Right renal pelvis (tissue), 4 donors: ENCODE measurements at places on chromosomes 4 and X. TPM values are rescaled to one million over a fixed set of nuclear protein-coding genes. Genes with fewer than 3 reads are reported as not detected.

SYTL4 gene
- 22.6 TPM for polyA plus RNA-seq

DNA sequence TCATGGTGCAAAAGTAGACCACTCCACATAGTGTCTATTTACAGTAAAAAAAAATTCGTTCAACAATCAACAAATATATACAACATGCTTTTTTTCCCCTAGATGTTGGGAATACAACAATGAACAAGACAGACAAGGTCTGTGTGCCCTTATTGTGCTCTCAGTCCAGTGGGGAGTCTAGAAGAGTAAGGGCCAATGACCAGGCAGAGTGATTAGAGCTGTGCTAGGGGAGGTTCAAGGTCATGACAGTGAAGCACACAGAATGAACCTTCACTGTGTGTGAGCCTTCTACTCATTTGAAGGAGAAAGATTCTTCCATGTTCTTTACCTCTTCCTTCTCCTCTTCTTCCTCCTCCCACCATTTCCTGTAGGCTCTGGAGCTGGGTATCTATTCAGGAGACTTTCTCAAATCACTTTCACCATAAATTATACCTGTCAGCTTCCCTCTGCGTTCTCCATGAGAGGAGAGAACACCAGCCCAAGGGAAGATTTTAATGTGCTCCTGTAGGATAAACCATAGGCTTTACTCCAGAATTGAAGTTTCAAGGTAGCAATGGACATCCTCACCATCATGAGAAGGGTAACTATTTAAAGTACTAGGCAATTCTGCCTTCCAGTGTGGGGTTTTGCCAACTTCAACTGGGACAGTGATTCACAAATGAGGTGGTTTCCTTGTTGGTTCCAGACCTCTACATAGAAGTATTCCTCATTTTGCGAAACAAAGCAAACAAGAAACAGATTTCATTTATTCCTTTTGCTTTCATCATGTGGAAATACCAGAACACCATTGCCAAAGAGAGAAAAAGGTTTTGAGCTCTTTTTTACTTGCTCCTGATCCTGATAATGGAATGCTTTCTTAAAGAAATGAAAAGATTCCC is 246.9 kb upstream of the GPC4 start:
- no peak for DNase-seq

SPACA5 gene
- 0.26 TPM for polyA plus RNA-seq

GRCh38 chr4:59973492-59973891 is 1226.6 kb upstream of the ADGRL3 start:
- DNase-seq: no peak

TRAPPC11 gene
- 40.4 TPM for polyA plus RNA-seq

DNA sequence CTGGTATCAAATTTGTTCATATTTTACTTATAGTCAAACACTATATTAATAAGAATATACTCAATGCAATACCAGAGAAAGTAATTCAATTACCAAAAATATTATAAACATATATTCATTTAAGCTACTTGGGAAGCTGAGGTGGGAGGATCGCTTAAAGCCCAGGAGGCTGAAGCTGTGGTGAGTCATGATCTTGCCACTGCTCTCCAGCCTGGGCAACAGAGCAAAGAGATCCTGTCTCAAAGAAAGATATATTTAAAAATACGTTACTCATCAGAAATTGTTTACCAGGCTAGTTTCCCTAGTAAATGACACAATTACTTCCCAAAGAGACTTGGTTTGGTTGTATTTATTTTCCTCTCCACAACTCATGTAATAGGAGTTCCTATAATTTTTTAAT is 433.6 kb downstream of the GASK1B start:
- DNase-seq: no peak

GRCh38 chrX:103954259-103954658 is 8.2 kb upstream of the TMSB15B start:
- DNase-seq: no peak
